ENCODE measurements at places on chromosomes 12 and 14.

DNA sequence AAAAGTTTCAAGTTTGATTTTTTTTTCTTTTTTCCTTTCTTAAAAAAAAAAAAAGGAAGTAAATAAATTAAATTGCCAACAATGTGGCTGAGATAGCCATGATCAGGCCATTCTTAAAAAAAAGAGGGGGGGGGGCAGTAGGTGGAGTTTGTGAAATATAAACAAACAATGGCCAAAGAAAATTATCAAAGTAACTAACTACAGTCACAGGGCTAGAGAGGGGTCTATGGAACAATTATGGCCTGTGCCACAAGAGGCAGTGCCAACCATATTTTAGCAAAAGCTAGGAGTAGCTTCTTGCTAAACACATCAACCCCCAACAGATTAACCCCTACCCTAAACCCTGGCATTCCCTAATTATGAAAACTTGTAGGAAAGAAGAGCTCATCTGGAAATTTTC is 16.2 kb upstream of the SMARCC2 start:
- DNase-seq: no peak

- DNase-seq: no peak
These were observed 51.8 kb downstream of the FAM222A start for GRCh38 chr12:109765446-109765810.

DNA sequence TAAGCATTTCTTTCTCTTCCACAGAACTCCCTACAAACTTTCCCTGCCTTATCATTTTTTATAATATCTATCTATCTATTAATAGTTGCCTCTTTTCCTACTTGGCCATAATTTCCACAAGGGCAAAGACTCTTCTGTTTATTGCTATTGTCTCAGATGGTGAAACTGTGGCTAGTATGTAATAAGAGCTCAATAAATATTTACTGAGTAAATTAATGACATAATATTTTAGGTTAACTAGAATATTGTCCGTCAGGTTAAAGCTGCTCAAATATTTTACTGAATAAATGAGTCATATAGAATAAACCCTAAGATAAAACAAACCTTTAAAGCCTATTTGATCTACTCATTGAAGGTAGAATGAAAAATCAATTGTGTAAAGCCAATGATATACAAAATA is 240.5 kb downstream of the PPFIA2 start:
- no peak for DNase-seq

- no peak for DNase-seq
These were observed 3.4 kb upstream of the TRAFD1 start for GRCh38 chr12:112121780-112122565.

GRCh38 chr14:72888192-72888591 is 5.7 kb downstream of the DPF3 start:
- no peak for DNase-seq

GRCh38 chr14:50230701-50231474 is 490 bp downstream of the SOS2 start:
- DNase-seq: no peak

GRCh38 chr12:132356691-132357622 is 27.6 kb upstream of the GALNT9 start:
- DNase-seq: no peak

GRCh38 chr14:94548999-94549985 is 11.9 kb upstream of the SERPINA4 start:
- DNase-seq: peak; percentile 6

GRCh38 chr14:58280954-58281787 is 17.2 kb upstream of the ARID4A start:
- no peak for DNase-seq

DNA sequence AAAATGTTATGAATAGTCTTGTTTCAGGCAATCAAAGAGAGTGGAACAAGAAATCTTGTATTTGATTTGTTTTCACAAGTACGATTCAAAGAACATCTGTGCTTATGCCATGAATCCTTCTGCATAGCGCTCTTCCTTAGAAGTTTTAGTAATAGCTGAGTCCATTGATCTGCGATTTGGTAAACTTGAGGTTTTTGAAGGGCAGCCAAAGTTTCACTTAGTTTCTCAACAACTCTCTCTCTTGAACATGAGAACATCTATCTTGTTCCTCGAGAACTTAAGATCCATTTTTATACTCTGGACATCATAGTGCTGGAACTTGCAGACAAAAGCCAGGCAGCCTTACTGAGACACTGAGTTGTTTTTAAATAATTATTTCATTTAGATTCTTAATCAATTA is 96.2 kb upstream of the USP15 start:
- no peak for DNase-seq

GRCh38 chr12:52370926-52371608 is 3.8 kb upstream of the KRT85 start:
- DNase-seq: no peak

DNA sequence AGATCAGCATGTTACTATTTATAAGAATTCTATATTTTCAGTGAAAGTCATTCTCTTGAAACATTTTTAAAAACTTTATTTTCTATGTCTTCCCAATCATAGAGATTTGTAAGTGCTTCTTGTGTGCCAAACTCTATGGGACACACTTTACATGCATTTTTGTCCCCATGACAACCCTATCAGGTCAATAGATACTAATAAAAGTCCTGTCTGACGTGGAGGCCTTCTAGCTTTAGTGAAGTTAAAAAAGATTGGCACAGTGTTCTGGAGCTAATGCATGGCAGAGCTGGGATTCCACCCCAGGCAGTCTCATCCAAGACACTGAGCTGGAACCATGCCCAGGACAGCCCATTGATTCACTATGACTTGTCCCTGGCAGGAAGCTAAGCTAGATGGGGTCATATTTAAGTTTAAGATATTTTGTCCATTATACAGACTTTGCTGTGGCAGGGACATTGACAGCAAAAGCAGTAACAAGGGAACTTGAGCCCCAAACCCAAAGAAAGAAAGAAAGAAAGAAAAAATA is 28.1 kb downstream of the TTC6 start:
- DNase-seq: no peak

DNA sequence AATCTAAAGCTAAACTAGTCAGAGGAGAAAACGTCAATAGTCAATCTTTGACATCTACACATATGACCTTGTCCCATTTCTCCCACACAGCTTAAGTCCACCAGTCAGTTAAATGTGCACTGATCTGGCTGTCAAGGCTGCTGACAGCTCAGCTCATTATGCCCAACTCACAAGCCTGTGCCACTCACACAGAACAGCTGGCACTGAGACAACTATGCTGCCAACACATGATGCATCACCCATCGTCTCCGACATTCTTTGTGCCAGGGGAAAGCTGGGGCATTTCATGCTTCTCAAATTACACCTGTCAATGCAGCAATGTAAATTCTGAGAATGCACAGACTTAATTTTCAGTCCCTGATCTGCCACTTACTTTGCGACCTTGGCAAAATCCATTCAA is 25.3 kb downstream of the GNS start:
- DNase-seq: no peak

- no peak for DNase-seq
These were observed 14.5 kb upstream of the TFCP2 start for GRCh38 chr12:51187370-51187987.

DNA sequence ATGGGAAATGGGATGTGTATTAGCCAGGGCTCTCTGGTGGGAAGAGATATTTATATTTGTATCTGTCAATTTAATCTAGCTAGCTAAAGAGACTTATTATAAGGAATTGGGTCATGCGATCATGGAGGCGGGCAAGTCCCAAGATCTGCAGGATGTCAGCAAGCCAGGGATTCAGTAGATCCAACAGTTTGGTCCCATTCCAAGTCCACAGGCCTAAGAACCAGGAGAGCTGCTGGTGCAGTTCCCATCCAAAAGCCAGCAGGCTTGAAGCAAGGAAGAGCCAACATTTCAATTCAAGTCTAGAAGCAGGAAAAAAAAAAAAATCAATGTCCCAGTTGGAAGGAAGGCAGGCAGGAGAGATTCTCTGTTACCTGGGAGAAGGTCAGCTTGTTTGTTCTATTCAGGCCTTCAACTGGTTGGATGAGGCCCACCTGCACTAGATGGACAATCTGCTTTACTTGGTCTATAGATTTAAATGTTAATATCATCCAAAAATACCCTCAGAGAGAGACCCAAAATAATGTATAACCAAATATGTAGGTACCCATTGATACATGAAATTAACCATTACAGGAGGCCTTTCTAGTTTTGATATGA is 60.7 kb upstream of the BCAT1 start:
- no peak for DNase-seq

DNA sequence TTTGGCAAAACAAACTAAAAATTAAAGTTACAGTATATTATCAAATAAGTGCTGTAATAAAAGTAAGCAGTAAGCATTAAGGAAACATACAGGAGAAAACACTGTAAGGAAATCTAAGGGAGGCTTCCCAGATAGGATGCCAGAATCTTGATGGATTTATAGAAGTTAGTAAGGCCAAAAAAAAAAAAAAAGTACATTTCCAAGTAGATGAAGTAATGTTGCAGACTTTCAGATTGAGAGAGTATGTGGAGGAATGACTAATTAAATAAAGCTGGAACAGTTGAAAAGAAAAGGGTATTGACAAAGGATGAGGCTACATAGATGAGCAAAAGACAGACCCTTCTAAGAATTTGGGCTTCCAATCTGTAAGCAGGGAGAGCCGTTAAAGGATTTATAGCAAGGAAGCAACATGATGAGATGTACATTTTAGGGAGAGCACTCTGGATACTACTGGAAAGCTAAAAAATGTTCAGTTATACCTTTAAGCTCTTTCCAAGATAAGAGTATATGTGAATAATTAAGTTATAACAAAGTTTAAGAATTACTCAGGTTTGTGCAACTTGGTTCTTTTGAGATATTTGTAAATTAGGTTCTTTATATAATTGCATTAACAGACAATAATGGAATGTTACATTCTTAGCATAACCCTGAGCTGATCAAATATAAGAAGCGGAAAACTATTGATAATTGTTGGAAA is 87.5 kb upstream of the MON2 start:
- DNase-seq: no peak

DNA sequence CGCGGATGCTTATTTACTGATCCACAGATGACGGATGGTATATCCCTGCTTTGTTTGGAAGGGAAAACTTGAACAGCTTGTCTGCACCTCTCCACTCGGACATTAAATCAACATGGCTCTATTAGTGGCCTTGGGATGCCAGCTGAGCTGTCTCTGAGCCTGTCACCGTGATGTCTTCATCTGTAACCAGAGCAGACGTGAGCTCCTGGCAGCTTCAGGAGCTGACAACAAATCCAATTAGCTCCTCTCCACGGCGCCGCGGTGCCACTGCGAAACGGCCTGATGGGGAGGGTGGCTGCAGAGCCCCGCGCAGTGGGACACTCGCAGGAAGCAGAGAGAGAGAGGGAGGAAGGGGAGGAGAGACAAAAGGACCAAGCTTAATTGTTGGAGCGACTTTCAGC is 112.3 kb downstream of the PAPOLA start:
- DNase-seq: no peak

- no peak for DNase-seq
These were observed 2.0 kb downstream of the AQP6 start for GRCh38 chr12:49974677-49975317.

DNA sequence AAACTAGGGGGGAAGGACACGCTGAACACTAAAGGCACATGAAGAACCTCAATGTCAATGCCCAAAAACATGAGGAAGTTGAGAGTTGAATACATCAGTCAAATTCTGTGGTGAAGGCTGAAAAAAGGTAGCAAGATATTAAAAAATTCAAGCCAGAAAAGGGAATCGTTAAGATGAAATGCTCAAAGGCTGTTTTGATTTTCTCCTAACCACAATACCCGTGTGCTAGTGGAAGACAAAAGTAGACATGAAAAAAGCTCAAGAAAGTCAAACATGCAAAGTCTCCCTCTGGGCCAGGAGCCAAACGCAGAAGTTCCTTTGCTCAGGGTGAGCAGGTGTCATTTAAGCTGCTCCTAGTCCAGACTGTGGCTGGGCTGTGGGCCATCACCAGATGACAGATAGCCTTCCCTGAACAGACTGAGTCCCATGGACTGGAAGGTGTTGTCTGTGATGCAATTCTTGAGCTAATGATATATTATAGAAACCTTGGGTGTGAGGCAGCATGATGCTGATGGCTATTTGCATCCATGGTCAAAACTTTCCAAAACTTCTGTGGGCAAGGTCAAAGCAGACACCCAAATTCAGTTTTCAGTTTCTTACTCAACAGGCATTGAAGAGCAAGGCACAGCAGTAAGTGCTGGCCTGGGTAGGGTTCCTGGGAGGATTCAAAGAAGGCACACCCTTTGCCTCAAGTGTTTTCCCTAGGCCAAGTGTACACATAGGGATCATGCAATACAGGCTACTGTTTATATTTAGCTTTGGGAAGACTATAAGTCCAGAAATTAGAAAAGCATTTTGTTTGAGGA is 81.6 kb downstream of the MYRFL start:
- no peak for DNase-seq
